ENCODE measurements at places on chromosomes 7 and 10.

DNA sequence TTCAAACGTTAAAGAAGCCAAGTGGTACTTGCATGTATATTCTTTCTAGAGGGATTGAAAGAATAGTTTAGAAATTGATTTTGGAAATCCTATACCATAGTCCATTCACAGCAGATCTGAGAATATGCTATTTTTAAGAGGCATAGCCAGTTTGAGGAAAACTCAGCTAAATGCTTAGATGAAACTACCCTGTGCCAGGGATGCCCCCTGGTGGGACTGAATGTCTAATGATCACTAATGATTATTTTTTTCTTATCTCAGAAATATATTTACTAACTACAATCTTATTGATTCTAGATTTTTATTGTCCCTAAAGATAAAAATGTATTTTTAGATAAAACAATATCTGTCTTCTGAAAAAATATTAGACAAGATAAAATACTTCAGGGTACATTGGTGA is 844.9 kb upstream of the PHF14 start:
- no peak for DNase-seq

GRCh38 chr10:29804025-29804852 is 169.5 kb upstream of the SVIL start:
- no peak for DNase-seq

DNA sequence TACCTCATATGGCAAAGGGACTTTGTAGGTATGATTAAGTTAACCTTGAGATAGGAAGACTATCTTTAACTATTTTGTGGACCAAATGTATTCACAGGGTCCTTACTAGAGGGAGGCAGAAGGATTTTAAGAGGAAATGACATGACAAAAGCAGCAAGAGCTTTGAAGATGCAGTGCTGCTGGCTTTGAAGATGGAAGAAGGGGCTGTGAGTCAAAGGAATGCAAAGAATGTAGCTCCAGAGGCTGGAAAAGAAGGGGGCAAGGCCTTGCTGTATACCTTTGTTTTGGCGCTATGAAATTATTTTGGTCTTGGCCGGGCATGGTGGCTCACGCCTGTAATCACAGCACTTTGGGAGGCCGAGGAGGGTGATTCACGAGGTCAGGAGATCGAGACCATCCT is 3.2 kb upstream of the NRBF2 start:
- no peak for DNase-seq

- DNase-seq = no peak
These were observed 80.8 kb downstream of the CYP26A1 start for GRCh38 chr10:93154531-93154930.

DNA sequence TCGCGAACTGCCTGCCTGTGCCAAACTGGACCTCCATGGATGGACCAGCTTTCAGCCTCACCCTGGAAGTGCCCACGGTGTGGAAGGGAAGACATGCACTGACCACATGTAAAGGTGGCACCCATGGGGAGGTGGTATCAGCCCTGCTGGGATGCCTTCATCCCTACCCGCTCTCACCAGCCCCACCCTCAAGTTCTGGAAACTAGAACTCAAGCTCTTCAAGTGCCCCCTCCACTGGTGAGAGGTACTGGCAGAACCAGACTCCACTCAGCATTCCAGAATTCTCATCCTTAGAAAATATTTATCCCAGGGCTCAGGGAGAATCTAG is 5.9 kb downstream of the ZNF488 start:
- DNase-seq = no peak

DNA sequence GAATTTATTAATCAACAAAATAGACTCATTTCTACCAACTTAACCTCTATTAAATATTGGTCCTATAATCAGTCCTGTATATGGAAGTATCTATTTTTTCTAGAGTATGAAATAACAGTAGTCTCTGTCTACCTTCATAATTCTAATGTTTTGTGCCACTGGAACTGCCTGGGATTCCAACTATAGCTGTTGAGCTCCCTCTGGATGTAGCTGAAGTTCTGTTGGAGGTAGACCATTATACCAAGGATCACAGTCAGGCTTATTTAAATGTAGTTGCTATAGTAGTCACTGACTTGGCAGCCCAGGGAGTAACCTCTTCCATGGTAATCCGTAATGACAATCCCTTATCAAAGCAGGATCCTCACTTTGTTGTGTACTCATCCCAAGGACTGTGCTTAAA is 48.5 kb upstream of the PHYHIPL start:
- no peak for DNase-seq

DNA sequence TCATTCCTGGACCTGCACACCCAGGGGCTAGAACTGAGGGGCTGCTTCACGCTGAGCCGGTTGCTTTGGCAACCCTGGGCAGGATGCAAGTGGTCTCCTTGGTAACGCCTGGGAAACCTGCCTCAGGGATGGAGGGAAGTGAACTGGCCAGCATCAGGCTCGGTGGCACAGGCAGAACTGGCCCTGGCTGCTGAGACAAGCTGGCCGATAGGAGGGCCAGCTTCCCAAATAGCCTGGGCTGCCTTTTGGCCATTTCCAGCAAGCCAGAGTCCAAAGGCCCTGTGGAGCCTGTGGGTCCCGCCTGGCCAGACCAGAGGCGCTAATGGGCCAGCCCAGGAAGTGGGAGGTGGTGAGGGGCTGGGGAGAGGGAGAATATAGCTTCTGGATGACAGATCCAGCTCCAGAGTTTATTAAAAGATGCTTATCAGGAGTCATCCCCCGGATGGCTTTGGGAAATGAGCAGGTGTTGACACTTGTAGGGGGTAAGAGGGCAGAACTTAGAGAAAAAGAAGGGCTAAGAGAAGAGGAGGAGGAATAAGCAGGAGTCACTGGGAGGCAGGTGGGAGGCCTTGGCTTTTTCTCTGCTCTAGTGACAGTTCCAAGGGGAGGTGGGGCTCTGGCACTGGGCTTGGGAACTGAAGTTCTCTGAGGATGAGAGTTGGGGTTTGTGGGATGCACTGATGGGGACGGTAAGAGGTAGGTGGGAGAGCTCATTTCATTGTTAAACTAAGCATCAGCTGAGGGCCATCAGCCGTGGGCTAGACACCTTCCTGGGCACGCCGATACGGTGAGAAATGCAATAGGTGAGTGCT is 9.6 kb downstream of the NEURL1 start:
- no peak for DNase-seq

DNA sequence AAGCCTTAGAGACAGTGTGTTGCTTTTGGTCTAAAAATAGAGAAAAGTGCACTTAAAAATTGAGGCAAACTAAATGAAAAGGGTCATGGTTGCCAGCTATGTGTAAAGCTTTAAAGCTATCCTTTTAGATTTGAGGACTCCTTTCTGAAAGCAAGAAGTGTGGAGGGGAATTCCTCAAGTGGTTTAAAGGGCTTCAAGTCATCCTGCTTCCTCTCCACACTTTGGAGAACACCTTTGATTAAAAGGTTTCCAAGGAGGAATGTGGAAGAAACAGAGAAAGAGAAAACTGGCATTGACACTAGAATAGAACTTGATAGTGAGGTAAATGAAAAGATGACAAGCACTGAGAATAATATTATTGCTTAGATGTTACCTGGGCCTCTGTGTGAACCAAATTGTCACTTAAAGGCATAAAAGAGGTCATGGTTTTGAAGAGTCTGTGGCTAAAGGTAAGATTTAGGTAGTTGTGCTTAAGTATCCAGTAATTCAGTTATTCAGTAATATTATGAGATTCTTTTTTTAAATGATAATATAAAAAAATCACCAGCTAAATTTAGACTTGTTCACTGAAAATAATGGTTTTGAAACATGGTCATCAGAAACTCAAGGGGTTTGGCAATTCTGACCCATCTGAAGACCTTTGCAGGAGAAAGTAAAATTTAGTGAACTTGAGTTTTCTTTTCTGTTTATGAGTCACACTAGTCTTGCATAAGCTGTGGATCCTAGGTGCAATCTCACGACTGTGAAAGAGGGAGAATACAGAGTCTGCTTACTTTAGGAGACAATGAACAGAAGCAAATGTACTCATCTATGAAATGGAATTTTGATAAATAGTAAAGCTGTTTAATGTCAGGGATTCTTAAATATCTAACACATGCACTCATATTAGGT is 466.0 kb downstream of the KIF20B start:
- no peak for DNase-seq

DNA sequence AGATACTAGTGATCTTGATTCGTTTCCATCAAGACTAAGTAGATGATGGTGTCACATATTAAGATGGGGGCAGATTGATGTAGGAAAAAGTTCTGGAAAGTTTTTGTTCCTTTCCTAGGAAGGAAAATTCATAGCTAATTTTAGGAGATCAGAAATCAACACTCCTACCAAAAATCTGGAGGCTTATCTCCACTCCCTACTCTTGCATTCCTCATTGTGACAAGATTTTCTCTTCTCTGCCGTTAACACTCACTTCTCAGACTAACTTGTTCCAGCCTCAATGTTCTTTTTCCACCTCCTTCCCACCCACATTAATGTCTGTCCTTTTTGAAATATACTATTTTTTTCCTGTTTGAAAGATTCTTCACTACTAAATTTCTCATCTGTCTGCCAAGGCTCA is 851.9 kb upstream of the GHITM start:
- DNase-seq = no peak

DNA sequence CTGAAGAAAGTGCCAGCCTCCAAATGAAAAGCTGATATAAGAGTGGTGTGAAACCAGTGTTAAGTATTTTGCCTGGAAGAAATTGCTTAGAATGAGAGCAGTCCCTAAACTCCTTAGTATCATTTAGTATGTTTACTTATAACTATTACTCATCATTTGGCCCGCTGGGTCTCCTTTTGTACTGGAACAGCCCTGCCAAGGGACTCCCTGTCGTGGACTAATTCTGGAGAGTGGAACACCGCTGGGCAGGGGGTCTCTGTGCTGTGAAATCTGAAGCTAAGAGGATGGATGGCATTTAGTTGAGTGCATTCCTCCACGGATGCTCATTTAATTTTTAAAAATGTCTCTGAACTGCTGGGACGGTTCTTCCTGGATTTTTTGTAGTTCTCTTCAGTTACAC is 889.9 kb upstream of the C7orf33 start:
- DNase-seq = no peak

DNA sequence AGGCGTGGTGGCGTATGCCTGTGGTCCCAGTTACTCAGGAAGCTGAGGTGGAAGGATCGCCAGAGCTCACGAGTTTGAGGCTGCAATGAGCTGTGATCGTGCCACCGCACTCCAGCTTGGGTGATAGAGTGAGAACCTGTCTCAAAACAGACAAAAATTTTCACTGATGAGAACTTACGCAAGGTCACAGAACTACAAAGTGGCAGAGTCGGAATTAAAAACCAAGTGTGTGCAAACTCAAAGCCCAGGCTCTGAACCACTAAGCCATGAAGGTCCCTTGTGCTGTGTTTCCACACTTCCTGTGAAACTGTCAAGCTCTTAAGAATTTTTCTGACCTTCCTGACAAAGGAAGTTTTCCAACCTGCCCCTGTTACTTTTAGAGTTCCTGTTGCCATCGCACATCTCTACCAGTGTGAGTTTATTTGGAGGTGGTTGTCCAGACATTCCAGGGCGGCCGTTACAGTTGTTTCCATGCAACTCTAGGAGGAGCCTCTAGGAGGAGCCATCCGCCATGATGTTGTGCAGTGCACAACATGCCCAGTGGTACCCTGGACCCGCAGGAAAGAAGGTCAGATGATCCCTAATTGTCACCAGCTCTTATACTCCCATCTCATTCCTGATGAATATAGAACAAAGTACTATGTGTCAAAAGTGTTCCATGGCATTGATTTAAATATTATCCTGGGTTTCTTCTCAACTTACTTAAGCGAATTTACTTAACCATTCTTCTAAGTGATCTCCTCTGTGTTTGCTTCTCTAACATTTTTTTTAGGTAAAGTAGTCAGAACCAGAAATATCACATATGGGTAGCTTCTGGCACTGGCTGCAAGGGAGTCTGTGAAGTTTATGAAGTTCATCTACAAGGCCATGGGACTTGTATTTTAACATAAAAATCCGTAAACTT is 49.0 kb upstream of the LYZL1 start:
- DNase-seq = no peak

GRCh38 chr10:112950714-112951358 is 789 bp downstream of the TCF7L2 start:
- peak; percentile 16 for DNase-seq

- no peak for DNase-seq
These were observed 104.9 kb downstream of the KMT2E start for GRCh38 chr7:105118612-105119600.

GRCh38 chr7:83599131-83599530 is 49.8 kb downstream of the SEMA3E start:
- no peak for DNase-seq

DNA sequence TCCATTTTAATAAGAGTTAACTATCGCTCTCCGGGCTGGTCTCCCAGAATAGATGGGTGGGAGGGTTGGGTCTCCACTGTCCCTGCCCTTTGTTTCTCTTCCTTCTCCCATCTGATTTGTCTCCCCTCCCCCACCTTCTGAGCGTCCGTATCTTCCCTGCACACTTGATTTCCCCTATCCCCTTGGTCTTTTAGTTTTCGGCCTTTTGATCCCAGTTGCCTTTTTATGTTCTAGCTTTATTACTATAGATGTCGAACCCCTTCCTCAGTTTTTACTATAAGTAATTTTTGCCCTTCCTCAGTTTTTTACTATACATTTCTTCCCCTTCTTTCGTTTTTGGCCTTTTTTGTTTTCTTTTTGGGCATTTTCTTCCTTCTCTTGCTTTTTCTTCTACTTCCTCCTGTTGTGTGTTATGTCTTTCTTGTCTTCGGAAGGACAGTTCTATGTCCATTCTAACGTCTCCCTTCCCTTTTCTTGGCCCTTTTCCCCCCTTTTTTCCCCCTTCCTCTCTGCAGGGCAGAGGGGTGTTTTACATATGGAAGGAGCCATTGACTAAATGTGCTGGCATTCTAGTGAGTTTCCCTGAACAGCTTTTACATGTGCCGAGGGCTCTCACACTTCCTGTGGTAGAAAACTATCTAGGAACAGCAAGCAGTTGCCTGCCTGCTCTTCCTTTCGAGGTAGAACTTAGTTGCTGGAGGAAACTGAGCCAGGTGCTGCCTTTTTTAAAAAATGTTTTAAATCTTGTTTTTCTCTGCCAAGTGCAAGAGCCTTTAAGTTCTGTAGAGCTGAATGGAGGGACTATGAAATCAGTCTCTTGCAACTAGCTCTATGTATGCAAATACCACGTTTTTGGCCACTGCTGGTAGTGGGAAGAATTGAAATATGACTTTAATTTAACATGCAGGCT is 2.8 kb downstream of the TET1 start:
- no peak for DNase-seq
